Daoy (cell line): ENCODE measurements at places on chromosomes 13 and 19. TPM values are rescaled to one million over a fixed set of nuclear protein-coding genes. Genes with fewer than 3 reads are reported as not detected.

Gene ZNF730
- total RNA-seq = 2.0 and 4.2 TPM in 2 replicates

Gene LILRB4
- 0.69 and 2.3 TPM in 2 replicates for total RNA-seq

Gene RYR1
- 0.03 and 0.11 TPM in 2 replicates for total RNA-seq

DNA sequence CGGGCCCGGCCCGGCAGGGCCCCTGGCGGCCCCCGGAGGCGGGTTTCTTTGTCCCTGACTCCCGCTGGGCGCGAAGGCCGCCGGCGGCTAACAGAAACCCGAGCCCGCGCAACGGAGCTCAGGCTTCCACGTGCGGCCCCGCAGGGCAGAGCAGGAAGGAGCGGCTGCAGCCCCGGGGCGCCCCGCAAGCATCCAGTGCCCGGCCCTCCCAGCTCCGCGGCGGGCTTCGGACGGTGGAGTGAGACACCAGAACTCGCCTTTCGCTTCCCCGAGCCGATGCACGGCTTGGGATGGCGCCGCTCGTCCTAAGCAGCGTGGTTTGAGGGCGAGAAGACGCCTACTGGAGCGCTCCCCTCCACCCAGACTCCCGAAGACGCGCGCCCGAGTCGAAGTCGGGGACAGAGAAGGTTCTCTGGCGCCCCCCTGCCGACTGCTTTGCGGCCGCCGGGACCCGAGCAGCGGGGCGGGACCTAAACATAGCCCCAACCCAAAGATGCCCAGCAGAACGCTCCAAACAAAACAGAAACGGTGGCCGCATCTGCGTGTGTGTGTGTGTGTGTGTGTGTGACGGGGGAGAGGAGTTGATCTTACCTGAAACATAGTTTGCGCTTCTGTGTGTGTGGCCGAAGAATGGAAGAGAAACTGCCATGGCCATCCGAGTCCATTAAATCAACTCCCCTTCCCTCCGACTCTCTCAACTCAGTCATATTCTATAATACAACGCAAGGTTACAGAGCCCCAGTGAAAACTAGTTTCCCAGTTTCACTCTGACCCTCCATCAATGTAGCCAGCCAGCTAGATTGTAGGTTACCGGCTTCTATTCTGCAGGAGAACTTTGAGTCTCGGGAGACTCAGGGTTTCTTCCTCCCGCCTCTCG is 629 bp upstream of the FGF9 start:
- DNase-seq = peak; percentile 76

GRCh38 chr19:16160943-16161560 is 12.3 kb downstream of the CIB3 start:
- DNase-seq = peak; percentile 91

- DNase-seq = no peak
Measured at GRCh38 chr19:45071545-45071938, 4.7 kb downstream of the ZNF296 start.
